ENCODE measurements at places on chromosomes 2 and 18. TPM values are rescaled to one million over a fixed set of nuclear protein-coding genes. Genes with fewer than 3 reads are reported as not detected.

GRCh38 chr2:73925033-73925704 is 1.5 kb upstream of the DGUOK start:
- H3K27ac ChIP-seq: no peak overlapping the region
- peaks cover 45% of the 10 kb centered on the region for H3K4me1 ChIP-seq
- no peaks in the 10 kb centered on the region for H3K27me3 ChIP-seq
- no peak for DNase-seq
- H3K4me3 ChIP-seq: no peak overlapping the region
- peaks cover 16% of the 10 kb centered on the region for H3K36me3 ChIP-seq

LYG2 gene
- not detected for total RNA-seq

ASB18 gene
- total RNA-seq: not detected

DNA sequence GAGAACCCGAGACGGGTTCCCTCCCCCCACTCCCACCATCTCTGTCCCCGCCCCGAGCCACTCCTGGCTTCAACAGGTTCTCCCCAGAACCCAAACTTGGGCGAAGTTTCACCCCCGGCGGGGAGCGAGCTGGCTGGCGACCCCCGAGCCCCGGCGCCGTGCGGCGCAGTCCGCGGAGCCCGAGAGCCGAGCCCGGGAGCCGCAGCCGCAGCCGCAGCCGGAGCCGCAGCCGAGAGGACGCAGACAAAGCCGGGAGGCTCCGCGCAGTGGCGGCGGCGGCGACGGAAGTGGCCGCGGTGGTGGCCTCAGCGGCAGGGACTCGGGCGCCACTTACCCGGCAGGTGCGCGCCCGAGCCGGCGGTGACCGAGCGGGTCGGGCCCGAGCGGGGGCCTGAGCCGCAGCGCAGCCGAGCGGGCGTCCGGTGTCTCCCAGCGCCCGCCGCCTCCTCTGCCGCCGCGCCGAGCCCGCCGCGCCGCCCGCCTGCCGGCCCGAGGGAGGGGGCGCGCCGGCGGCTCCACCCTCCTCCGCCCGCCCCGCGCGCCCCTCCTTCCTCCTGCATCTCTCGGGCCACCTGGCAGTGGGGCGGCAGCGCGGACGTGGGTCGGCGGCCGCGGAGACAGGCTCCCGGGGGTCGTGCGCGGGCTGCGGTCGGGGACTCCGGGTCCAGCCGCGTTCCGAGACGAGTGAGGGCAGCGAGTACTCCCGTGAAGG is at the start of gene ECEL1:
TSS of gene ECEL1 (minus strand) at position 450 of the 712 bp plus-strand sequence. CDS start 1,181 bp downstream, outside the sequence.
- H3K27ac ChIP-seq: no peak within 1 kb of the TSS
- no peak within 1 kb of the TSS for H3K4me3 ChIP-seq
- peaks cover 31% of the 10 kb centered on the region for H3K27me3 ChIP-seq
- no peaks in the 10 kb centered on the region for H3K4me1 ChIP-seq
- H3K36me3 ChIP-seq: no peaks in the 10 kb centered on the region
- no peak for DNase-seq

CNGA3 gene
- not detected for total RNA-seq

- H3K4me3 ChIP-seq: no peak overlapping the region
- no peaks in the 10 kb centered on the region for H3K27me3 ChIP-seq
- H3K27ac ChIP-seq: no peak overlapping the region
- H3K36me3 ChIP-seq: no peaks in the 10 kb centered on the region
- H3K4me1 ChIP-seq: no peaks in the 10 kb centered on the region
These were observed 43.8 kb upstream of the ROCK1 start for GRCh38 chr18:21155443-21155842.

- H3K36me3 ChIP-seq: no peaks in the 10 kb centered on the region
- H3K27ac ChIP-seq: no peak overlapping the region
- no peak for DNase-seq
- H3K4me3 ChIP-seq: no peak overlapping the region
These were observed 755.4 kb upstream of the VRK2 start for GRCh38 chr2:57291209-57291608.

DNA sequence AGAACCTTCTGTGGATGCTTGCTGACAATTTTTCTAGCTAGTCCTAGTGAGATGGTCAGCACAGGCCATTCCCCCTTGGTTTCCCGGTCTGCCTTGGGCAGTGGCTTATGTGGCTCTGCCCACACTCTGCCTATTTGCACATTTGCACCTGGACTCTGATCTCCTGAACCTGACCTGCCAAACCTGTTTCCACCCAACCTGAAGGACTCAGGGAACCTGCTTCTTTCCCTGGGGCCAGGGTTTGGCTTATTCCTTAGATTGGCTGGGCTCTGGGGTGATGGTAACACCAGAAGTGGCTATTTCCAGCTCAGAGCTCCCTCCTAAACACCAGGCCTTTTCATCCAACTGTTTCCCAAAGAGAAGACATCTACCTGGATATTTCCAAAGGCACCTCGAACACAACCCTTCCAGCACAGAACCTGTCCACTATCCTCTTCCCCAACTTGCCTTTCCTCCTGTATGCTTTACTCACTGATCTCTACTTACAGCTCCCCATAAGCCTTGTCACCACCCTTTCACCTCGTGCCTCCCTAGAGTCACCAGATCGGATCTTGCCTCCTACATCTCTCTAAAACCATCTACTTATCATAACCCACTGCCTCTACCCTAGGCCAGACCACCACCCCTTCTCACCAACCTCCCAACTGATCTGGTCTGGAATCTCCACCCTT is 5.8 kb upstream of the MTA3 start:
- no peak overlapping the region for H3K27ac ChIP-seq
- H3K27me3 ChIP-seq: peaks cover 5% of the 10 kb centered on the region
- H3K4me3 ChIP-seq: no peak overlapping the region
- H3K4me1 ChIP-seq: peaks cover 6% of the 10 kb centered on the region
- no peaks in the 10 kb centered on the region for H3K36me3 ChIP-seq

PARD6G gene
- total RNA-seq: 0.10 TPM

AQP12A gene
- not detected for total RNA-seq

GRCh38 chr2:232444409-232445148 is 11.4 kb upstream of the ALPI start:
- H3K4me1 ChIP-seq: peaks cover 4% of the 10 kb centered on the region
- DNase-seq: peak; percentile 57
- no peak overlapping the region for H3K4me3 ChIP-seq
- H3K27me3 ChIP-seq: peaks cover 2% of the 10 kb centered on the region

CCDC93 gene
- 33.3 TPM for total RNA-seq

REG3A gene
- not detected for total RNA-seq
